Cardiac muscle cell (in vitro differentiated cells and primary cell): ENCODE measurements at places on chromosomes 3 and 15.

DNA sequence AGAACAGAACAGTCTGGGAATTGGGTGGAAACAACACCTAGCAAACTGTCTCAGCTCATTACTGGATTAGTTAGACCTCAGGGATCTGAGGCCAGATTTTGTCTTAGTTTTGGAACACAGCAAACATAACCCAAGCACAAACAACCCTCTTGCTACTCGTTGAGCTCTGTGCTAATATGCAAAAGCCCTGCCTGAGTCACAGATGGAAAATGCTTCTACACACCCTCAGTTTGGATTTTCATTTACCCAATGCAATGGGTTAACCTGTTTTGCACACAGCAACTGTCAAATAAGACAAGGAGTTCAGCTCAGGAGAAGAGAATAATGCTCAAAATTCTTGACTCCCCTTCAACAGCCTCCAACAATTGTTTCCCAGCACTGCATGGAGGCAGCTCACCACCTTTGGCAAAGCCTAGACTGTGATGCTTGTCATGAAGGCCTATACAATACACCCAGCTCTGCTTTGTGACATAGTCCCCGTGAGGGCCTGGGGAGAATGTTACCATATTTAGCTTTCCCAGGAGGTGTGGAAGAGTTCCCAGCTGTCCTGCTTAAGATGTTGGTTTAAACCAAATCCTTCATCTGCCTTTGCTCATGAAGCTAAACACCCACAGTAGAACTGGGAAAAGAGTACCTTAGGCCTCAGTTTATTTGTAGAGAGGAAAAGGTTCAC, 68.9 kb upstream of the MNS1 start:
- DNase-seq: peak; percentile 14

DNA sequence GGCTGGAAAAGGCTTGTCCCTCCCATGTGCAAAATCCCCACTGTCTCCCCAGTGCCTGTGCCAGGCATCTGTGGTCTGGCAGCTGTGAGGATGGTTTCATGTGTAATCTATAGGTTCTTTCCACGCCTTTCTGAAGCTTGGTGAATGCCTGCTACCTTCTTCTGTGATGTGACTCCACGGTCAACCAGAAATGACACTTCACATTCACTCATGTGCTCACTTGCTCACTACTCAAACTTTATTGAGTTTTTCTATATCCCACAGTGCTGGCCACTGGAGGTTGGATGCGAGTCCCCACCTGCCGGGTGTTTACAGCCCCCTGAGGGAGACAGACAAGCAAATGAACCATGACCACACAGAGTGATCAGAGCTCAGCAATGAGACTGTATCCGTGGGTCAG, 27.9 kb upstream of the TLE3 start:
- DNase-seq: no peak

DNA sequence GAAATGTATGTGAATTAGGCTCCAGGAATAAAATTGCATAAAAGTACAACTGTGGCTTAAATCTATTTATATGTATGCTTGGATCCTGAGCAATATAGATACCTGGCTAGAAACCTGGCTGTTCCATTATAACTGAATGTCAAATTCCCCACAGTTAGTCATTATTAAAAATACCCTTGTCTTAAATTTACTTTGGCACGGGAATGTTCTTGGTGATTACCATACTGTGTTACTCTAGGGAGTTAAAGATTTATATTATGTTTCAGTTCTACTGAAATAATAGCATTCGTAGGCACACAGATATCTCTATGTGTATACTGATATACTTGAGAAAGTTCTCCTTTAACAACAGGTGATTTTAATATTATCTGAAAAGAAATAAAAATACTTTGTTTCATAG, 394.1 kb downstream of the PTPRG start:
- DNase-seq: no peak

DNA sequence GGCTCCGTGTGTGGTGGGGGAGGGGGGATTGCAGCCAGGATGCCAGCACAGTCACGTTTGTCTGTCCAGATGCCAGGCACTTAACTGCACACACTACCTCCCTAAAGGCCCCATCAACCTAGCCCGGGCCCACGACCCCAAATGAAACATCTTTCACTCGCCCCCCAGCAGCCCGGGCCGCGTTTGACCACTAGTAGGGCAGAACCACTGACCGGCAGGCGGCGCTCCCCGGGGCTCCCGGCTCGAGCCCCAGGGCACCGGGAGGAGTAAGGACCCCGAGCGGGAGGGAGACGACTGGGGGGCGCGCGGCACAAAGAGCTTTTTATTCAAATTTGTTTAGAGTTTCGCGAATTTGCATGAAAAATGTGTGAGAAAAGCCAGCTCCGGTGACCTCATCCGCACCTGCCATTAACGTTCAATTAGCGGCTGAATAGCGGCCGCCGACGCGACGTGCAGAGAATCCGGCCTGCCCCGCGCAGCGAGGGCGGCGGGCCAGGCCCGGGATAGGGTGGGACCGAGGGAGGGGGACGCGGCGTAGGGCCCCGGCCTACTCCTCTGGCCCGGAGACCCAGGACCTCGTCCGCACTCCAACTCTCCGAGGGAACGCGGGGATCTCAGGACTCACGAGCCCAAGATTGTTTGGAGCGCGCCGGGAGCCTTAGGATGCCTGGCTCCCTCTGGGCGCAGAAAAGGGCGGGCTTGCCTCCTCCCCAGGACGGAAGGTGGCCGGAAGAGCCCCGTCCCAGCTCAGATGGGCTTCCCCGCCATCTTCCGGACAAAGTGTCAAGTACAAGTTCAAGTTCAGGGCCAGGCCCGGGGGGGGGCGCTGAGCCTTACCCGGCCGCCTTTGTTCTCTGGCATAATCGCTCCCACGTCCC, 64.9 kb upstream of the POLG start:
- no peak for DNase-seq

GRCh38 chr3:28844298-28845005, 436.4 kb upstream of the RBMS3 start:
- no peak for DNase-seq

- no peak for DNase-seq
Observed at GRCh38 chr3:12369598-12369997, 80.7 kb downstream of the PPARG start.

GRCh38 chr3:184741259-184741556, 29.3 kb upstream of the MAGEF1 start:
- DNase-seq: no peak

DNA sequence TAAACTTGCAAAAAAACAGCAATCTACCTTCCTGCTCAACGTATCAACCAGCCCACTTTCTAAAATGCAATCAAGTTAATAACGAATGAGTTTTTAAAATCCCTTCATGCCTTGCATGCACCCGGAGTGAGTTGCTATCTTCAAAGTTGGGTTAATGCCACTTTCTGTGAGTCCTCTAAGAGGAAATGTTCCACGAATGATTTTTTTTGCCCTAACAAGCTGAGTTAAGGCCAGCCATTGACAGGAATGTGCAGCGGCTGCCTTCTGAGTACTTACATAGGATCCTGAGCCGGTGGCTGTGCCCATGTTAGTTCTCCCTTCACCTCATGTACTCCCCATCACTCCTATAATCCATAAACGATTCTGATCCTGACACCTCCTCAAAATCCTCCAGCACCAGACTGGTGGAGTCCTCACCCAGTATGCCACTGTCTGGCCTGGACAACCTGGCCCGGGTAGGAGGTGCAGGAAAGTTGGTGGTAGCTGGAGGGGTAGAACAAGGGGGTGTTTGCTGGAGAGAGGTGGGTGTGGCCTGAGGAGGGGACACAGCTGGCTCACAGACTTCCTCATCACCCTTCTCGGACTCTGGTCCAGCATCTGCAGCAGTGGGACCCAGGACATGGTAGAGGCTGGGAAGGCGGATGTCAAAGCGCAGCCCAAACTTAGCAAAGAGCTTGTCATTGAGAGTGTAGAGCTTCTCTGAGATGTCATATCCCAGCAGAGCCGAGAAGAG, 12.4 kb downstream of the POPDC2 start:
- DNase-seq: no peak

DNA sequence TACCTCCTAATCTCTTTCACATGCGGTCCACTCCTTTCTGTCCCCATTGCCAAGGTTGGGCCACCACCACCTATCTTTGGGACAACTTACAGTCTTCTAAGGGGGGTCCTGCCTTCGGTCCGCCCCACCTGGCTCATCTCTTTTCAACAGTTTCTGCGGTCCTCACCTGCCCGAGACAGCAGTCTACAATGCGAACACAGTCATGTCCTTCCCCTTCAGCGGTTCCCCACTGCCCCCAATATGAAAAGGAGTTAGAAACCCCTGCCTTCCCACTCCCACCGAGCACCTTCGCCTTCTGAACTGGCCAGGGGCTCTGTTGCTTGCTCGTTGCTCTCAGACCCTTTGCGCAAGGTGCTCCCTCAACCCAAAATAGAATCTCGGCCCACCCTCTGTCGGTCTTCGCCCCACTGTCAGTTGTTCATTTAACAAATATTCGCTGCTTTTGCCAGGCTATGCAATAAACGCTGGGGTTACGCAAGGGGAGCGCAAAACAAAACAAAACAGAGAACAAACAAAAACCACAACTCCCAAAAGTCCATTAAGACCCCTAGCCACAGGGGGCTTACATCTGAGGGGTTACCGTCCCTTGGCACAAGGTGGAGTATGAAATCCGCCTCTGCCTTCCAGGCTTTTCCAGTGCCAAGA, 611 bp upstream of the FANCI start:
- DNase-seq: no peak

DNA sequence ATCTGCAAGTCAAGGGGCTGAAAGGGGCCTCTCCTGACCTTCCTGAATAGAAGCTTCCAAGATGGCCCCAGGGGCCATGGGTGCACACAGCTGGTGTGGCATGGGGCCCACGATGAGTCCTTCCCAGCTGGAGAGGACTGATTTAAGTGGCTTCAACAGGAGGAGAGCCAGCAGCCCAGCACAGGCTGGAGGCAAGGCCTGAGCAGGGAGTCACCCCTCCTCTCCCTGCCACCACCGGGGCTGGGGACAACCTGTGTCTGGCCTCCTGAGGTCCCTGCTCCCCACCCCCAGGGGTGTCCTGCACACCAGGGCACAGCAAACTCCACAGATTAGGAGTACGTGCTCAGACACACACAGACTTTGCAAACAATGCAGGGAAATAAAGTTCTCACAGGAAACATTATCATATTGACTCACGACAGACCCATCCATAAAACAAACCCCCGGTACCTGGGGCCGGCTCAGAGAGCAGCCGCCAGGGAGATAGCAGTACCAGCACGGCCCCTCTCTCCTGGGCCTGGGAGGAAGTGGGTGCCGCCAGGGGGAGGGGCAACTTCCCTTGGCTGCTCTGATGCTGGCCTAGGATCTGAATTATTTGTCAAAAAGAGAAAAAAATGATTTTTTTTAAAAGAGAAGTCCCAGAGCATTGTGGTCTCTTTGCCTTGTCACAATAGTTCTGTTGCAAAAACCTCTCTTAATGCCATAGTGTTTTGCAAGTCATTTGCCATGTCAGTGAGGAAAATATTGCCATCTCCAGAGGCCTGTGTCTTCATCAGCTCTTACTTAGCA, 21.9 kb upstream of the TSEN2 start:
- peak; percentile 16 for DNase-seq

GRCh38 chr3:123090728-123091531, 24.1 kb downstream of the PDIA5 start:
- DNase-seq: no peak

DNA sequence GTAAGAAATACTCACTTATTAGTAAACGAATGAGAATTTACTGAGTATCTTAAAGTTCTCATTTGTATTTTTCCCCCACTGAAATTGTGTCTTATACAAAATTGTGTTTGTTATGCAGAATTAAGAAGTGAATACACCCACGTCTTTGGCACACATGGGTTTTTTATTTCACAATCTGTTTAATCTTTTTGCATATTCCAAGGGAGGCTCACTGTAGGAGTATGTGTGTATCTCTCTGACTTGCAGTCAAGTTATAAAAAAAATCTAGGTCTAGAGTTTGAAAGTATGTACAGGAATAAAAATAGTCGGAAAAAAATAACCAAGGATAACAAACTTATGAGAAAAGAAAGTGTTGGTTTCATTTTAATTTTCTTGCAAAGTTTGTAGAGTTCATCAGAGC, 255.2 kb downstream of the PDCD6IP start:
- DNase-seq: no peak

DNA sequence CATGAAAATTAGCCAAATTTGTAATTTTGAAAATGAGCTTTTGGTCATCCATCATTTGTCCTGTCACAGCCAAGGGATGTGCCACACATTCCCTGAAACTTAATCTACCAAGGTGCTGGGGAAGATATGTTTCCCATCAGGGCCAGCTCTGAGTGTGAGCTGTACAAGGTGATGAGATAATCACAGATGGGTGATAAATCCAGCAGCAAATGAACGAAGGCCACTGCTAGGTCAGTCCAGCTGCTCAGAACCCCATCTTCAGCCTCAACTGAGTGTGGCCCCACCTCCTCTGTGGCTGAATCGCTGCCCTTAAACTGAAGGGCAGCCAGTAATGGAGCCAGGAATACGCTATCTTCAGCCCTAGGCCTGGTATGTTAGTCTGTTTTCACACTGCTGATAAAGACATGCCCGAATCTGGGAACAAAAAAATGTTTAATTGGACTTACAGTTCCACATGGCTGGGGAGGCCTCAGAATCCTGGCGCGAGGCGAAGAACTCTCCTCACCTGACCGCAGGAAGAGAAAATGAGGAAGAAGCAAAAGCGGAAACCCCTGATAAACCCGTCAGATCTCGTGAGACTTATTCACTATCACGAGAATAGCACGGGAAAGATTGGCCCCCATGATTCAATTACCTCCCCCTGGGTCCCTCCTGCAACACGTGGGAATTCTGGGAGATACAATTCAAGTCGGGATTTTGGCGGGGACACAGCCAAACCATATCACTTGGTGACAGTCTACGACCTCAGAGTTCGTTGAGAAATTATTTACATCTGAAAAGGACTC, 553.0 kb downstream of the NTRK3 start:
- peak; percentile 9 for DNase-seq

GRCh38 chr3:128339491-128340012, 127.1 kb downstream of the DNAJB8 start:
- DNase-seq: no peak

DNA sequence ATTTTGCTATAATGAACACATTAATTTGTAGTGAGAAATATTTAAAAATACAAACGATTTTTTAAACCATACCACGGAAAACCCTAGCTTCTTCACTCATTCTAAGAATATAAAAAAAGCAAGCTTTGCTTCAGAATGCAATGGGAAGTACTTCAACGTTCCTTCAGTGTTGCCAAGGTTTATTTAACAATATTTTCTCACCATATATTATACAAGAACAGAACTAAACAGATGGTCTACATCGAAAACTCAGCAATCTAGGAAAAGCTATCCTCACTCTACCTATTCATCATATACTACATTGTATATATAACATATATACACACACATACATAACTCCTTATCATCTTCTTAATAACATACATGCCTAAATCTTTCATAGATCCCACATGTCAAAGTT, 1047.4 kb downstream of the IGSF11 start:
- DNase-seq: no peak

- no peak for DNase-seq
Observed at GRCh38 chr3:175336406-175337133, 477.4 kb downstream of the NAALADL2 start.

DNA sequence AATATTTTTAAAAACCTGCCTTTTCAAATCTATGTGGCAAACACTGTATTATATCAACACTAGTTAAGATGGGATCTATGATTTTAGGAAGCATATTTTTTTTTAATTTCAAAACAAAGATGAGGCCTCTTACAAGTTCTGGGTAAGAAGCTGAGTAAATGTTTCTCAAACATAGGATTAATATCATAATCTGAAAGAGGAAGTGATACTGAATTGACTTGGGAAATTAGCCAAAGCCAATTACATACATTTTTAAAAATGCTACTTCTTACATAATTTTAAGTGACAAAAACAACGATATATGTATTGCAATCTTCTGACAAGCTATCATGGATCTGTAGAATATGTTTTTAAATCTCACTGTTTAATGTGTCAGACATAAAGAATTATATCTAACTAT, 135.1 kb upstream of the UBP1 start:
- DNase-seq: no peak

- DNase-seq: no peak
Observed at GRCh38 chr15:75836959-75837334, 6.3 kb upstream of the UBE2Q2 start.
